ENCODE measurements at places on chromosomes 3 and 15.
A peak's percentile ranks its signal among the peaks of the same experiment; 100 is the strongest.

- ATAC-seq, result peak; percentile 80
Observed at GRCh38 chr15:48924528-48925393, 39.0 kb downstream of the SHC4 start.

- ATAC-seq, result no peak
Observed at GRCh38 chr3:177811835-177812234, 614.6 kb upstream of the TBL1XR1 start.

DNA sequence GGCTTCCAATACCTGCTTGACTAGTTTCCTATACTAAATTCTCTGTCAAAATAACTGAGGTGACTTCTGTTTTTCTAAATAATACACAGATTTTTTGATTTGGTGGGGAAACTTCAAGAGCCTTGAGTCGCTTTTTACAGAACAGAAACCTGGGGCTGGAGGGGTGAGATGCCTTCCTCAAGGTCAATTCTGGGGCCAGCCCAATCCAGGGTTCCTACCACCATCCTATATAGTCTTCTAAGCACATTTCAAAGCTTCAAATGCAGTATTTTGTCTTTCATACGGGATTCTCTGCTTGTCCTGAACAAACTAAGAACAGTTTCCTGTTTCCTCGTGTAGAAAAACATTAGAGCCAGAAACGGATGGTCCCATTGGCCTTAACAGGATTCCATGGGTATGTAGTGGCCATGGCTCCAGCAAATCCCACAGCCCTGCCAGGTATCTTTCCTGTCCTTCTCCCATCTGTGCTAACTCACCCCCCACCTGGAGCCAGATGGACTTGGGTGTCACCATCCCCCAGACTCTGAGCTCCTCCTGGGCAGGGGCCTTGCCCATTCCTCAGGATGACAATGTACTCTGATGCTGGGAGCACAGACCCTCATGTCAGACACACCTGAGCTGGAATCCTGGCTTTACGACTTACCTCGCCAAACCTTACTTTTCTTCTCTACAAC lies 146.9 kb downstream of the KLF13 start:
- no peak for ATAC-seq

- ATAC-seq, result no peak
Observed at GRCh38 chr3:133161656-133162055, 123.5 kb downstream of the TMEM108 start.

DNA sequence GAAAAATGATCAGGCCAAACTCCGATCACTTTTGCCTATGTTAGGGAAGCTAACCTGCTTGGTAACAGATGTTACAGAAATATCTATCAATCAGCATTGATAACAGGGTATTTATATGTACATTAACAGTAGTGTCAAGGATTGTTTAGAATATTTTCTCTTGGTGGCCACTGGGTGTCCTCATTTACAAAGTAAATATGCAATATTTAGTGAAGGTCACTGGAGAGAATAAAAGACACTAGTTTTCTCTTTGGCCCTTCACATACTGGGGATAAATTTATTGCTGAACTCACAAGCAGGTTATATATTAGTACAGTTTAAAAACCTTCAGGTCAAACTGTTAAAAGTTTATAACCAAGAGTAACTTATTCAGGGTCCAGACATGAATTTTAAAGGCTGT lies 69.0 kb downstream of the TIGIT start:
- ATAC-seq, result no peak

- no peak for ATAC-seq
Observed at GRCh38 chr3:139718415-139718814, 40.6 kb upstream of the NMNAT3 start.

DNA sequence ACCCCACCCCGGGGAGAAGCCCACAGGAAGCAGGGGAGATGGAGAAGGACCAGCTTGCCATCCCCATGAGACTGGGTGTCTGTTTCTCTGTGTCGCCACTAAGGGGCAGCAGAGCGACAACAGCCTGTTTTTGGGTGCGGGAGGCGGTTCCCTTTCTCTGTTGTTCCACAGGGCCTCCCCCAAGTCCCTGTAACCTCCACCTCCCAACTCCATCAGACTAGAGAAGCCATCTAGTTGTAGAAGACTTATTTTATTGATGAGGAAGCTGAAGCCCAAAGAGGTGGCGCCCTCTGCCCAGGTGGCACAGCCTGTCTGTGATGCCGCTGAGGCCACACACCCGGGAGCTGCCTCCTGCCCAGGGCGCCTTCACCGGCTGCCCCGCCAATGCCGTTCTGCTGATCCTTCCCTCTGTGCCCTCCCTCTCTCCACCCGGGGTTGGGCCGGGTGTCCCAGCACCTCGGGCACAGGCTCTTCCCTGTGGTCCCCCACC lies 3.9 kb upstream of the CCDC9B start:
- no peak for ATAC-seq

- ATAC-seq, result no peak
Observed at GRCh38 chr15:100468285-100468684, 60.5 kb downstream of the CERS3 start.

- no peak for ATAC-seq
Observed at GRCh38 chr15:29675791-29676301, 146.4 kb downstream of the TJP1 start.

GRCh38 chr15:63283126-63283525 lies 5.7 kb downstream of the APH1B start:
- no peak for ATAC-seq

DNA sequence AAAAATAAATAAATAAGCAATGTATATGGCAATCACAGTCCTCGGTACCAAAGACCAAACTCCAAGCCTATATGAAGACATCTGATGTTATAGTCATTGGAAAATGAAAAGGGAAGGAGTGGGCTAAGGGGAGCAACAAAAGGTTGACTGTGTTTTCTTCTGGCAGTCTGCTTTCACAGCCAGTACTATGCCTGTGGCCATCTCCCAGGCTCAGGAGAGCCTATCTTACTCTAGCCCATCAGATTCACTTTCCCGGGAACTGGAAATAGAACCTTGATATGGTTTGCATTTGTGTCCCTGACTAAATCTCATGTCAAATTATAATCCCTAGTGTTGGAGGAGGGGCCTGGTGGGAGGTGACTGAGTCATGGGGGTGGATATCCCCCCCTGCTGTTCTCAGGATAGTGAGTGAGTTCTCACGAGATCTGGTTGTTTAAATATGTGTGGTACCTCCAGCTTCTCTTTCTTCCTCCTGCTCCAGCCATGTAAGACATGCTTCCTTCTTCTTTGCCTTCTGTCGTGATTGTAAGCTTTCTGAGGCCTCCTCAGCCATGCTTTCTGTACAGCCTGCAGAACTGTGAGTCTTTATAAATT lies 105.3 kb downstream of the PLCH1 start:
- ATAC-seq, result no peak

- no peak for ATAC-seq
Observed at GRCh38 chr3:157871838-157872460, 234.3 kb downstream of the SHOX2 start.

DNA sequence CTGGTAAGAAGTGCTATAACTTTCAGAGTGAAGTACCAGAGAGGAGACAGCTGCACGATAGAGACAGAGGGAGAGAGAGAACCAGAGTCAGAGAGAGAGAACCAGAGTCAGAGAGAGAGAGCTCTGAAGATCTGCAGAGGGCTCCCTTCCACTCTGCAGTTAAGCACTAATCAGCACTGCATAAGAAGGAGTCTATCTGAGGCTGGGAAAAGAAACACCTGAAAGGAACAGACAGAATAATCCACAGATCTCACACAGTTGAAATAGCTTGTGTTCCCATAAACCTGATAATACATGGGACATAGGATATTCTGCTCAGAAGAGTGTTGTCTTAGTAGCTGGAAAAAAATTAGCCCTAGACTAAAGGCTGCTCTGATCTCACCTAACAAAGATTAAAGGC lies 87.6 kb downstream of the CFAP44 start:
- no peak for ATAC-seq

DNA sequence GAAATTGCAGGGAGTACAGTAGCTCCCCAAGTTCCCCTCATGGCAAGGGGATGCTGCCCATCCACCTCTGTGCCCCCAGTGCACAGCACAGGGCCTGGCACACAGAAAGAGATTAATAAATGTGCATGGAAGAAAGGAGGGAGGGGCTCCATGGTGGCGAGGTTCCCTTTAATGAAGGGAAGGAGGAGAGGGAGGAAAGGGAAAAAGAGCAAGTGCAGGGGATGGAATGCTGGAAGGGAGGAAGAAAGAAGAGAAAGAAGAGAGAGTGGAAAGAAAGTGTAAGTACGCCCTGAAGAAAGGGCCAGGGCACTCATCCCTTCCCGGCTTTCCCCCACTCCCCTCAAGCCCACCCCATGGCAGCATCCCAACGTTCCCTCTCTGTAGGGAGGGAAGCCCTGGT lies 1.5 kb upstream of the VIPR1 start:
- no peak for ATAC-seq

- ATAC-seq, result no peak
Observed at GRCh38 chr3:51982352-51982837, 940 bp upstream of the ACY1 start.

- ATAC-seq, result no peak
Observed at GRCh38 chr3:129441215-129441614, 1.2 kb downstream of the IFT122 start.

GRCh38 chr3:15297608-15298350 lies 34.6 kb downstream of the SH3BP5 start:
- ATAC-seq, result no peak

DNA sequence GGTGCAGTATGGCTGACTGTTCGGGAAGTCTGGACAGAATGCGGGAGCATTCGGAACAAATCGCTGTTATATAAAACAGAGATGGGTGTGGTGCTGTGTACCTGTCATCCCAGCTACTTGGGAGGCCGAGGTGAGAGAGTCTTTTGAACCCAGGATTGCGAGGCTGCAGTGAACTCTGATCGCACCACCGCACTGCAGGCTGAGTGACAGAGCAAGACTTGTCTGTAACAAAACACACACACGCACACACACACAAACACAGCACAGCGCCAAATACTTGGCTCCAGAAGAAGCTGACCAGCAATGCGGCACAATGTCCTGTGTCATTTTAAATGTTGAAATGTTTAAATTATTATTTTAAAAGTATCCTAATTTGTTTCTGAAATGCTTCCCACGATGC lies 12.6 kb downstream of the RFTN1 start:
- ATAC-seq, result no peak

GRCh38 chr3:71725271-71725991 lies at the start of gene EIF4E3:
EIF4E3 (minus strand) TSS chr3:71725402; CDS start chr3:71725367, 35 bp downstream.
- ATAC-seq, result peak; percentile 88

GRCh38 chr3:43094851-43095250 lies 11.0 kb downstream of the POMGNT2 start:
- no peak for ATAC-seq

DNA sequence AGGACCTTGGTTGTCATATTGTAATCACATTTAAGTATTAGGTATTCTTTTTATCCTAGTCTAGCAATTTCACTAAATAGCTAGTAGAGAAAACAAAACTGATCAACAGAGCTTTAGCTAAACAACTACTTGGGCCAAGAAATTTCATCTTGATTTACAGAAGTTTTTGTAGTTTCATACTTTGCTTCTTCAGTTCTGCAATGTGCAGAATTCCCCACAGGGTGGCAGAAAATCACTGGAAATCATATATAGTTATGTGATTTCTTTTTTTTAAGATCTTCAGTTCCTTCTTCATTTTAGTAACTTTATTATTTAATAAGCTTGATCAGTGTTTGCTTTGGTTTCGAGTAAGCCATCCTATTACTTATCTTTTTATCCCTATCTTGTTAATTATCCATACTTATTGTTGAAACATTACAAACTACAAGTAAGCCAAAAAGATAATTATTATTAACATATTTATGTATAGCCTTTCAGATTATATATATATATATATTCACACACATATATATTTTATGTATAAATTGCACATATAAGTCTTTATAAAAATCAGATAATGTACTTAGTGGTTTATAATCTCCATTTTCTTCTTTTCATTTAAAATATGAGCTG lies 2.2 kb upstream of the BNIP2 start:
- ATAC-seq, result no peak

GRCh38 chr3:188000361-188000861 lies 153.5 kb upstream of the LPP start:
- peak; percentile 30 for ATAC-seq

DNA sequence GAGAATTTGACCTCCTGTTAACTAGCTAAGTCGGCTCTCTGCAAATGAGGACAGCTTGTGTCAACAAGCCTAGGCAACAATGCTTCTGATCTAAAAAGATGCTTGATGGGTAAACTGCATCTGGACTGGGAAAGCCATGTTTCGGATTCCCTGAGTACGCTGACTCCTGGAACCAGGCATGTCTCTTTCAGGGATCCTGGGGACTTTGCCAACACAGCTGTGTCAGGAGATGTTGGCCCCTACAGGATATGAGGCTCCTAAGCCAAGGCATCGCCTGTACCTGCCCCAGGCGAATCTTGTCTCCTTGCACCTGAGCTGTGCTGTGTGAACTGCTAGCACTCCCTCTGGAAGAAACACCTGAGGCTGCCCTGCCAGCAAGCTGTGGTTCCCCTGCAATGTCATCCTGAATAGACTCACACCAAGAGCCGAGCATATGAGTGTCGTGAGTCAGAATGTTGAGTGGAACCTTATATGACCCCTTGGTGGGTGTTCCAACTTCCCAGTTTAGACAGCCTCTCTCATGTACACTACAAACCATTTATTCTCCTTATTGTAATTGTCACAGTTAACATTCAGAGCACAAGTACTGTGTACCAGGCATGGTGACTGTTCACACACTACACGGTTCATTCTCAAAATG lies 17.0 kb downstream of the EOGT start:
- ATAC-seq, result no peak

- ATAC-seq, result no peak
Observed at GRCh38 chr3:107752202-107752990, 229.6 kb downstream of the BBX start.

- no peak for ATAC-seq
Observed at GRCh38 chr15:57144448-57144847, 226.0 kb downstream of the TCF12 start.

GRCh38 chr3:24389108-24390090 lies 105.3 kb downstream of the THRB start:
- ATAC-seq, result no peak

- ATAC-seq, result no peak
Observed at GRCh38 chr3:112847692-112848091, 1.0 kb upstream of the CD200R1L start.

- ATAC-seq, result no peak
Observed at GRCh38 chr3:73681610-73682009, 56.9 kb upstream of the PDZRN3 start.

DNA sequence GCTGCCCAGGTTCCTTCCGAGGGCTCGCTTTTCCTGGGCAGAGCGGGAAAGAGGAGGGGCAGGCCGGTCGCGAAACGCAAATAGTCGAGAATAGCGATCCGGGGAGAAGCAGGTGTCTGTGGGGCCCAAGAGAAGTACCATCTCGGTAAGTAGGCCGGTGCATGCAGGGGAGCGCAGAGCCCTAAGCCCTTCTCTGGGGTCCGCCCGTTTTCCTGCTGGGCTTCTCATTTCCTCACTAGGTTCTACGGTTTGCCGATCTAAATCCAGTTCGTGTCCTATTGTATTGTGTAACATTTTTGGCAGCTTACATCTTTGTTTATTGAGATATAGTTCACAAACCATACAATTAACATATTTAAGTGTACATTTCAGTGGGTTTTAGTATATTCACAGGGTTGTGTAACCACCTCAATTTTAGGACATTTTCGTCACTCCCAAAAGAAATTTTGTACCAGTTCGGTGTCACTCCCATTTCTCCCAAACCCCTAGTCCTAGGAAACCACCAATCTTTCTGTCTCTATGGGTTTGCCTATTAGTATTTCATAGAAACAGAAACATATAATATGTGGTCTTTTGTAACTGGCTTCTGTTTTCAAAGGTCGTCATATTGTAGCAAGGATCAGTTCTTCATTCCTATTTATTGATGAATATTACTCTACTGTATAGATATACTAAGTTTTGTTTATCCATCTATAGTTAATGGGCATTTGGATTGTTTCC lies 6.8 kb upstream of the TRIM69 start:
- peak; percentile 1 for ATAC-seq
